Ascending aorta (tissue), 2 donors: ENCODE measurements at places on chromosomes 1 and 21. TPM values are rescaled to one million over a fixed set of nuclear protein-coding genes. Genes with fewer than 3 reads are reported as not detected.

DNA sequence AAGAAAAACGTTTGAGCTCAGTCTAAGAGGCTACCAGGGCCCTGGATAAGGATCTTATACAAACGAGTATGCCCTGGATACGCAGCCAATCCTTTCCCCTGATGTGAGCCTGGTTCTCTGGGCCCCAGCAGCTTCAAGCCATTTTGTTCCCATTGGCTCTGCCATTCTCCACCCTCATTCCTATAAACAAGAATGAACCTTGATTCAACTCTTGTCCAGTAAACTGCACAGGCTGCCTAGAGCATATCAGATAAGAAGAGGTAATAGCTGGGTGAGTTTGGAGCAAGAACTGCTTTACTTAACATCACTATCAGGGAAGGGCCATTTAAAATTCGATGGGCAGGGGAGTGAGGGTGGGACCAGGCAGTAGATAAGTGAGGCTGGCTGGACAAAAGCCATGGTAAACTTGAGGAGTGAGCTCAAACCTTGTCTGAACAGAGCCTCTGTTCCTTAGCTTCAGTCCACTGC, 11.3 kb downstream of the BTG2 start:
- H3K36me3 ChIP-seq = no peaks in the 10 kb centered on the region
- no peak overlapping the region for H3K4me3 ChIP-seq
- peak overlapping the region; percentile 60 for H3K27ac ChIP-seq
- peaks cover 6% of the 10 kb centered on the region for H3K4me1 ChIP-seq

- no peaks in the 10 kb centered on the region for H3K36me3 ChIP-seq
- H3K27me3 ChIP-seq = no peaks in the 10 kb centered on the region
- H3K27ac ChIP-seq = no peak overlapping the region
- DNase-seq = no peak
- peaks cover 9% of the 10 kb centered on the region for H3K4me1 ChIP-seq
These were observed 143.4 kb upstream of the ERRFI1 start for GRCh38 chr1:8169364-8170058.

- DNase-seq = no peak
- H3K4me3 ChIP-seq = no peak overlapping the region
- H3K36me3 ChIP-seq = no peaks in the 10 kb centered on the region
- no peaks in the 10 kb centered on the region for H3K4me1 ChIP-seq
These were observed 2.6 kb downstream of the RSPH1 start for GRCh38 chr21:42493109-42494060.

GRCh38 chr1:25799935-25800702, at the start of gene SELENON:
Gene SELENON (plus strand): TSS chr1:25800193. CDS start chr1:25800231, 38 bp downstream.
- peak within 1 kb of the TSS; percentile 77 for H3K4me3 ChIP-seq
- peak within 1 kb of the TSS; percentile 80 for H3K27ac ChIP-seq
- no peak for DNase-seq

- no peaks in the 10 kb centered on the region for H3K36me3 ChIP-seq
- H3K27me3 ChIP-seq = no peaks in the 10 kb centered on the region
- H3K27ac ChIP-seq = no peak overlapping the region
- DNase-seq = no peak
These were observed 389.7 kb downstream of the OMA1 start for GRCh38 chr1:58156831-58157230.

GJB3 gene
- total RNA-seq = not detected

DNA sequence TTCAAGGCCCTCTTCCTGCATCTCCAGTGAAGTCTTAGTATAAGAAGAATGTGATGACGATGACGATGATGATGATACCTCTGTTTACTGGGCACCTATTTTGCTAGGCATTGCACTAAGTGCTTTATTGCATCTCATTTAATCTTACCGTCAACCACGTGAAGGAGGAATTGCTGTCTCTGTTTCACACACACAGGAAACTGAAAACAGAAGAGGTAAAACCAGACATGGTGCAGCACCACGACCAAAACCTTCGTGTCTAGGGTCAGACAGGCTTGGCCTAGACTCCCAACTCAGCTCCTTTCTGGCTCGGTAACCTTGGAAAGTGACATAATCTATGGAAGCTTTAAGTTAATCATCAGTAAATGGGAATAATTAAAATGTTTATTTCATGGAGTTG, 20.7 kb upstream of the KCNA2 start:
- H3K4me3 ChIP-seq = no peak overlapping the region
- no peaks in the 10 kb centered on the region for H3K36me3 ChIP-seq
- H3K27ac ChIP-seq = no peak overlapping the region
- no peaks in the 10 kb centered on the region for H3K27me3 ChIP-seq
- H3K4me1 ChIP-seq = no peaks in the 10 kb centered on the region

KRTAP19-1 gene
- total RNA-seq = not detected

CFAP45 gene
- not detected for total RNA-seq

KIF21B gene
- 10.2 TPM for total RNA-seq
